ENCODE measurements at places on chromosomes 16 and 17.

DNA sequence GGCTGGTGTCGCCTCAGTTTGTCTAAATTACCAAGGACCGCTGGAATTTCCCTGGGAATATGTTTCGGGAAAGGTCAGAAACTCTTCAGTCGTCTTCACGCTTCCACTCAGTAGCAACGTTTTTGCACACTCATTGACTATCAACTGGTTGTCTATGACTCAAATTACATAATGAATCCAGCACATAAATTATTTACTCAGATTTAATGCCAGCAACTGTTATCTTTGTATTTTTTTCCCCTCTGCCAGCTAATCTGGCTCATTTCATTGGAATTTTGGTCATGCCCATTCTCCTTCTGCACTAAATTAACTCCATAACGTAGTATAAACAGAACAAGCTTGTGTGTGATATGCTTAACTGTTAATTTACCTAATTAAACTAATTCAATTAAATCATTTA is 372.7 kb upstream of the ZFHX3 start:
- no peak for DNase-seq

- no peak for DNase-seq
These were observed 40.1 kb downstream of the ENGASE start for GRCh38 chr17:79114458-79115301.

GRCh38 chr17:68161644-68162428 is 86.0 kb upstream of the AMZ2 start:
- DNase-seq = no peak

GRCh38 chr17:33127706-33128105 is 136.1 kb downstream of the SPACA3 start:
- DNase-seq = no peak

DNA sequence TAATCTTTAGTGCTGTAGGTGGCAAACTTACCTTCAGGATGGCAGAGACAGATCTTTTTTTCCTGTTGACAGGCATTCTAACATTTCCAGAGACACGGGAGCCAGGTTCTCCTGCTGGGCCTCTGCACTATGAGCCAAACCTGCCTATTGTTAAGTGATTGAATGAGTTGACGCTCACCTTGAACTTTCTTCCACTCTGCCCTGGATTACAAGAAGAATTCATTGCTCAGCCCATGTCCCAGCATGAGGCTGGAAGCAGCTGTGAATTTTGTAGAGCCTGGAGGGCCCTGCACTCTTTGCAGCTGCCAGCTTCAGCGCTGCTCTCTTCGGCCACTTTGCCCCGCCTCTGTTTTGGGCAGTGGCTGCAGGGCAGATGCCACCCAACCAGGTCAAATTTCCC is 9.4 kb upstream of the SLC7A5 start:
- DNase-seq = no peak

- no peak for DNase-seq
These were observed 14.4 kb upstream of the METRNL start for GRCh38 chr17:83064732-83065659.

DNA sequence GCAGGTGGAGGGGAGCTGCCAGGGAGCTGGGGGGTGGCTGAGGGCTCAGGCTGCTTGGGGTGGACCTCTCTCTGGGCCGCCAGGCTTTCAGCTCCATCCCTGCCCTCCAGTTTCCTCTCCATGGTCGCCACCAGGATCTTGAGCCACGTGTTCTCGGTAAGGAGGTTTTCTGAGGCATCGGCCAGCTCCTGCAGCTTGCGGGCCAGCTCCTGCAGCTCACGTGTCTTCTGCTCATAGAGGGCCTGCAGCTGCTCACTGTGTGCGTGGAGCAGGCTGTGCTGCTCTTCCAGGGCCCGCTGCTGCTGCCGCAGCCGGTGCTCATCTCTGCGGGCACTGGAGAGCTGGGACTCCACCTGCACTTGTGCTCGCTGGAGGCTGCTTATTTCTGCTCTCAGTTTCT is 11.0 kb downstream of the SNN start:
- no peak for DNase-seq

DNA sequence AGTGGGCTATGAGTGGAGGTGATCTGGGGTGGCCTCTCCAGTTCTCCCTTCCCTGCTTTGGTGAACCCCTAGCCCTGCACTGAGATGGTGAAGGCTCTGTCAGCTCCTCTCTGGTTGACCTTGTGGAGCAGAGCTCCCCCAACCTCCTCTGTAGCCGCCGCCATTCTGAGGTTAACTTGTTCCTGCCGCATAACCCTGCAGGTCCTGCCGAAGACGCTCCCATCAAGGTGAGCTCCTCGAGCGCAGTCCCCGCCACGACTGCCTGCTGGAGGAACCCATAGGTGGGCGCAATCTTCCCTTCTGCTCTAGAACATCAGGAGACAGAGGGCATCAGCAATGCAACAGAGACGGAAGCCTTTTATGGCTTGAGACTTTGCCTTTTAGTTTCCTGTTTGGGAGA is 15.2 kb upstream of the SLC47A2 start:
- DNase-seq = no peak
